ENCODE measurements at places on chromosomes 11 and 22.

DNA sequence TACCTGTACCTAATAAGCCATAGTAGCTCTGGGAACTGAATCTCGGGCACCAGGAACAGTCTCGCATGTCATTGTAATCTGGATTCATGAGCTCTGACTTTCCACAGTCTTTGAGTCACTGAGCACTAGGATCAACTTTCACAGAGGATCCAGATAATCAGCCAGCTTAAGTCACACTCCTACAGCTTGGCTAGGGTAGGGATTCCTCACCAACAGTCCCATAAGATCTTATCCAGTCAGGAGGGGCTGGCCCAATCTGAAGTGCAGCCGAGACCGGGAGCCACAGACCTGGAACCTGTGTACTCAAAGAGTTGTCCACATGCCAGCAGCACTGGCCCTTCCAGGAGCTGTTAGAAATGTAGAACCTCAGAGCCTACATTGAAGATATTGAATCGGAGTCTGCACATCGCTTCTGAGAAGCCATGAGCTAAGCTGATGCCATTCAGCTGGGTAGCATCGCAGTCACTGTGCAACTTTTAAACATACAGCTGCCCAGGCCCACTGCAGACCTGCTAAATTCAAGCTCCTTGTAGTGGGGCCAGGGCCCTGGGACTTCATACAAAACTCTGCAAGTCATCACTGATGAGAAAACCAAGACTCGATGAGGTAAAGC, 538.8 kb upstream of the B3GAT1 start:
- DNase-seq, result no peak

- no peak for DNase-seq
Measured at GRCh38 chr11:70483077-70483861, 84.9 kb downstream of the CTTN start.

- DNase-seq, result peak; percentile 59
Measured at GRCh38 chr22:49929211-49929979, 11.0 kb downstream of the CRELD2 start.

- no peak for DNase-seq
Measured at GRCh38 chr11:10072841-10073240, 221.2 kb downstream of the SBF2 start.

GRCh38 chr11:985848-986247, 50.7 kb downstream of the MUC6 start:
- no peak for DNase-seq

GRCh38 chr22:39446239-39446721, 10.5 kb upstream of the MGAT3 start:
- DNase-seq, result no peak

- DNase-seq, result no peak
Measured at GRCh38 chr11:86632499-86633269, 39.7 kb downstream of the ME3 start.

DNA sequence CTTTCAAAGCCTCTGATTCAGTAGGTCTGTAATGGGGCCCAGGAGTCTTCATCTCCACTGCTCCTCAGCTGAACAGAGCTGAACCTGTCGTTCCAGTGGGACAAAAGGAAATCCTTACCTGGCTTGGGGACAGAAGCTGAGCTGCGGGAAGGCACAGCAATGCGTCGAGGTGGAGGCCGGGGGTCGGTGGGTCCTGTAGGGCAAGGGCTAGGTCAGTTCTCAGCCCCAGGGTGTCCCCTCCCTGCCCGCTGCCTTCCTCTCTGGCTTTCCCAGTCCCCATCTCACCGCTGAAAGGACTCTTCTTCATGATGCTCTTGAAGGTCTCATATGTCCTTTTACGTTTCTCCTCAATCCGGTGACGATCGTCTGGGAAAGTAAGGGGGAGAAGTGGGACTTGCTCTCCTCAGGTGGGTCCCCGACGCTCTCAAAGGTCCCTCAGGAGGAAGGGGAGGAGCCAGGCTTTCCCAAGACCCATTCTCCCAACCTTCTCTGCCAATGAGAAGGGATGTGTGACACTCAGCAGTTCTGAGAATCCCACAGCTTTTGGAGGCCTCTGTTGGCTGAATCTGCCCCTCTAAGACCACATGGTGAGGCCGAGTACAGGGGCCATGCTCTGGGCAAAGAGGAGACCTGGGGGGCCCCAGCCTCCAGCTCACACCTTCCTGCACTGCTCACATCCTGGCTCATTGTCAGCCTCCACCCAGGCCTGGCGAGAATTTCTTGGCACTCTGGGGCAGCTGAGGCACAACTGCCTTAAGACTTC, 7.0 kb downstream of the RELA start:
- DNase-seq, result no peak

DNA sequence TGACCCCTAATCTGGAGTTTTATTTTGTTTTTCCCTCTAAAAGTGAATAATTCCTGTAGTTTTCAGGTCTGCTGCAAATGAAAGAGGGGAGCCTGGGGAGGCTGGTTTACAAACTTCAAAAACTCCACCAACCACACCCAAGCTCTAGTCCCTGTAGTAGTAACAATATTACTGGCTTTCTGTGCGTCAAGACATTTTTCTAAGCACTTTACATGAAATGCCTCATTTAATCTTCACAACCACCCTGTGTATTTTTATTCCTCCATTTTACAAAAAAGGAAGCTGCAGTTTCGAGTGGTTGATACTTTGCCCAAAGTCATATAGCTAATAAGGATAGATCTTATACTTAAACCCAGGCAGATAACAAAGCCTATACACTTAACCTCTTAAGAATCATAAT, 23.5 kb downstream of the CTNND1 start:
- DNase-seq, result no peak

- DNase-seq, result no peak
Measured at GRCh38 chr11:118115048-118115447, 28.3 kb upstream of the SMIM35 start.

- DNase-seq, result no peak
Measured at GRCh38 chr11:73218106-73218829, at the start of gene P2RY2. Gene P2RY2, plus strand, starts transcription at chr11:73218281. Its CDS starts 15,879 bp downstream, at chr11:73234160.

GRCh38 chr22:31969789-31970489, 25.6 kb downstream of the YWHAH start:
- no peak for DNase-seq

GRCh38 chr11:13343931-13344717, 66.5 kb downstream of the BMAL1 start:
- peak; percentile 42 for DNase-seq

DNA sequence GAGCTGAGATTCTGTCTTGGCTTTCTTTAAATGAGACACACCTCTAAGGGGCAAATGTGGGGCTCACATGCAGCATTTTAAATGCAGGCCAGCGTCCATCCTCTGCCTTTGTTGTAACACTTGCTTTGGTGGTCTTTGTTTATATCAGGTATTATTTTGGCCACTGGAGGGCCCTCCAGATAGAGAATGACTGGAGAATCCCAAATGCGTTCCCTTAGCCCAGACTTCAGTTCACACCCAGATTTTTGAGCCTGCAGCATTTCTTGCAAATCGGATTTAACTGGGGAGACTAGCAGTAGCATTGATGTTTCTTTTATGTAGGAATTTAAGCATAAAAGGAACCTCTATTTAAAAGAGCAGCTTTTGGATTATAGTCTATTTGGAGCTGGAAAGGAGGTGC, 200.2 kb upstream of the SORL1-AS1 start:
- DNase-seq, result no peak

- DNase-seq, result no peak
Measured at GRCh38 chr22:21728270-21728669, 7.3 kb downstream of the YPEL1 start.

- DNase-seq, result no peak
Measured at GRCh38 chr22:25896098-25896497, 154.1 kb downstream of the MYO18B start.

GRCh38 chr22:45336971-45337431, 27.3 kb downstream of the FAM118A start:
- no peak for DNase-seq

GRCh38 chr22:23820748-23821211, 18.0 kb downstream of the DERL3 start:
- DNase-seq, result no peak

DNA sequence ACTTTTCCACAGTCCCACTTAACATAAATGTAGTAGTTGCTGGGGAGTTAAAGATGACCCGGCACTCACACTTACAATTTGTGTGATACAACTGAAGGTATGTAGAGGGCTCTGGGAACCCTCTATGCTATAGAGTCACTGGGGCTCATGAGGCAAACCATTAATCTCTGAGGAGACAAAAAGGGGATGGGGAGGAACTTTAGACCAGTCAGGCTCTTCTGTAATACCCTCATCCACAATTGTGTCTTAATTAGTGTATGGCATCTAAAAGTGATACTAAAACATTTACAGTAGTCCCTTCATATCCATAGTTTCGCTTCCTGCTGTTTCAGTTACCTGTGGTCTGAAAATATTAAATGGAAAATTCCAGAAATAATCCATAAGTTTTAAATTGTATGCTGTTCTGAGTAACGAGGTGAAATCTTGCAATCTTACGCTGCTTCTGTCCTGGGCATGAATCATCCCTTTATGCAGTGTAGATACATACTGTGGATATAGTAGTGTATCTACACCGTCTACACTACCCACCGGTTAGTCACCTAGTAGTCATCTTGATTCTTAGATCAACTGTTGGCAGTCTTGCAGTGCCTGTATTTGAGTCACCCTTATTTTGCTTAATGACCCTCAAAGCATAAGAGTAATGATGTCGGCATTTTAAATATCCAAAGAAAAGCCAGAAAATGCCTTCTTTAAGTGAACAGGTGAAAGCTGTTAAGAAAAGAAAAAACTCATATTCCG, 12.2 kb downstream of the CBL start:
- no peak for DNase-seq

- no peak for DNase-seq
Measured at GRCh38 chr11:850775-851763, 8.4 kb downstream of the TSPAN4 start.

- DNase-seq, result no peak
Measured at GRCh38 chr11:19646308-19646707, 66.3 kb upstream of the NAV2 start.
